Fibroblast of skin of left quadriceps (primary cell): ENCODE measurements at places on chromosomes 2 and 18.

DNA sequence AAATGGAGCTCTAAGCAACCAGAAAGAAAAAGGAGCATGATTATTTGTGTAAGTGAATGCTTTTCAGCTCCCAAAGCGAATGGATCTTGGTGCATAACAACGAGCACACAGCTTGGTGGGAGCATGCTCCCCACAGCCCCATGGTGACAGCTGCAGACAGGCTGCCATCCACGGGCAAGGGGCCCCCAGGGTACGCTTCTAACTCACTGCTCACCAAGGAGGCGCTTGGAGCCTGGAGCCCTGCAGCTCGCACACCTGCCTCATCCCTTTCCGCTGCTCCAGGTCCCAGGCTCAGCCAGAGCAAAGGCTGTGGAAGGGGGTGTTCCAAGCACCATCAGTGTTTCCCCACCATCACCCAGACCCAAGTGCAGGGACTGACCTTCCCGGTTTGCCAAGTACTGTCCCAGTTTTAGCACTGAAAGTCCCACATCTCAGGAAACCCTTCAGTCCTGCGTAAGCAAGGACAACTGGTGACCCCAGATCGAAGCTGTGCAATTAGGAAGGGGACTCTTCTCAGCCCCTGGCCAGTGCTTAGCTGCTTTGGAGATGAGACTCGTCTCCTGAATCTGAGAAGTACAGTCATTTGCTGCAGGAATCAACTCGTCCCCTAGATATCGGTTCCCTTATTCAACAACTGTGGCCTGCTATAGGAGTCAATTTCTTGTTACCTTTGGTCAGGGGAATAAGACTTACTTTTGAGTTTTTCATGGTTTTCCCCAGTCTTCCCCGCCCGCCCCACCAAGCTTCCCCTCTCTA, 50.0 kb upstream of the ATG16L1 start:
- DNase-seq: no peak

DNA sequence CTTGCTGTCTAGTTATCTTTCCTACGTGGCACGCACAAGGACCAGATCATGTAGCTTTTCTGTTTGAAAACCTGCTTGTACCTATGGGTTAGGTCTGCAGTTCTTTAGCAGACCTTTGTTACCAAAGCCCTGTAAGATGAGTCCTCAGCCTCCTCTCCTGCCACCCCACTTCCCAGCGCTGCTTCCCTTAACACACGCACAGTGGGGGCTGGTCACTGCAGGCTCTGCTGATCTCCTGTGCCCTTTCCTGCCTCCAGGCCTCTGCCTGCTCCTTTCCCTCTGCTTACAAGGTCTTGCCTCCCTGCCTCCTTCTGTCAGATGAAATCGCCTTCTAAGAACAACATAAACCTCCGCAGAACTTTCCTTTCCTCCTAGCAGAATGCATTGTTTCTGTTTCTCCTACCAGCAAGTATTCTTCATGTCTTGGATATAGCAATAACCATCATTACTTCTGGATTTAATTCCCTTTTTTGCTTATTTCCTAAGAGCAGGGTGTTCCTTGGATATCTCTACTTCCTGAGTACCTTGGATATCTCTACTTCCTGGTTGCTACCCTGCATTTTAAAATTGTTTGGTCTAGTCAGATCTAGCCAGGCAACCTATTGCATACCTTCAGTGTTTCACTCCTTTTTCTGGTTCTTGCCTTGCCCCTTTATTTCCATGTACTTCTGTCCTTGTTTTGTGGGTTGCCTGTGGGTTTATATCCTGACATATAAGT, 159.6 kb upstream of the ALPP start:
- DNase-seq: no peak

- DNase-seq: no peak
Measured at GRCh38 chr2:127121776-127122176, 14.8 kb upstream of the BIN1 start.

DNA sequence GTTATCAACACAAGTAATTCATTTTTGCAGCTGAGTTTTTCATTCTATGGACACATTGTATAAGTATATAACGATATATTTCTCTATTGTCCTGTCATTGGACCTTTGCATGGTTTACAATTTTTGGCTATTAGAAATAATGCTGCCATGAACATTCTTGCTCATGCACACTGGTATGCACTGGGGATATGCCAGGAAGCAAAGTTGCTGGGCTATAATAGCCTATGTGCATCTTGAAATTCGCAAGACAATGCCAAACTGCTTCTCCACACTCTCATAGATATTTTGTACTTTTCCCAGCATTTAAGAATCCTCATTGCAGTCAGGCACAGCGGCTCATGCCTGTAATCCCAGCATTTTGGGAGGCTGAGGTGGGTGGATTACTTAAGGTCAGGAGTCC, 852.6 kb upstream of the ID2 start:
- no peak for DNase-seq

GRCh38 chr2:124248386-124248785, 223.3 kb downstream of the CNTNAP5 start:
- no peak for DNase-seq

- no peak for DNase-seq
Measured at GRCh38 chr2:217626926-217627325, 375.9 kb downstream of the TNS1 start.

GRCh38 chr2:83572400-83572799, 886.7 kb downstream of the SUCLG1 start:
- no peak for DNase-seq

- DNase-seq: no peak
Measured at GRCh38 chr2:224983712-224984554, 58.3 kb downstream of the DOCK10 start.

DNA sequence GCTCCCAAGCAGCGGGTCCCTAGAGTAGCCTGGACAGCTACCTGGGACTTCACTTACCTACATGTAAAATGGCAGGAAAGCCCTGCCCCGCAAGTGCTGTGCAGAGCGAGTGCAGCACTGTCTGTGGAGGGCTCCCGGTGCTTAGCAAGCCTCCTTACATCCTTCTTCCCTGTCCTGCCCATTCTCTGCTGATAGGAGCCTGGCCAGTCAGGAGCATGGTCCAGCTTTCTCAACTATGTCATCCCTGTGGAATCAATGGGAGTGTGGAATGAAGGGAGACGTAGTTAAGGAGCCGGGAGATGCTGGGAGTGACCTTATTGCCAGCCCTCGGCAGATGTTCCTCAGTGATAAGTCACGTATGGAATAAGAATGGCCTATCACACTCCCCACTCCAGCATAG, 661.9 kb upstream of the ID2 start:
- DNase-seq: no peak
